Activated CD8-positive, alpha-beta memory T cell treated with anti-CD3 and anti-CD28 coated beads for 1 hour (primary cell): ENCODE measurements at places on chromosomes 5 and 9.
A peak's percentile ranks its signal among the peaks of the same experiment; 100 is the strongest.

DNA sequence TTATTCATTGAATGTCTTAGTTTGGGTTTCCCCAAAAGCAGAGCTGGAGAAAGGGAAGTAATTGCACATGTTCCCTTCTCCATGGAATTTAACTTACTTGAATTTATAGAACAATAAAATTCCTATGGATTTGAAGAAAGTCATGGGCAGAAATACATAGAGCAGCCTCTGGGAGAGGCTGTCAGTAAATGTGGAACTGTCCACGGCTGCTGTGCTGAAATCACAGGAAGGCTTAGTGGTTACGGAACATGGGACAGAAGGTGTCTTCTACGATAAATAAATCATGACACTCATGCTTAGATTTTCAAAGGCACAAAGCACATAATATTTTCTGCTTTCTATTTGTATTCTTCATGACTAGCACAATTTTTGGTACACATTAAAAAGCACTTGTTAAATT, 440.6 kb upstream of the IZUMO3 start:
- no peak for DNase-seq

DNA sequence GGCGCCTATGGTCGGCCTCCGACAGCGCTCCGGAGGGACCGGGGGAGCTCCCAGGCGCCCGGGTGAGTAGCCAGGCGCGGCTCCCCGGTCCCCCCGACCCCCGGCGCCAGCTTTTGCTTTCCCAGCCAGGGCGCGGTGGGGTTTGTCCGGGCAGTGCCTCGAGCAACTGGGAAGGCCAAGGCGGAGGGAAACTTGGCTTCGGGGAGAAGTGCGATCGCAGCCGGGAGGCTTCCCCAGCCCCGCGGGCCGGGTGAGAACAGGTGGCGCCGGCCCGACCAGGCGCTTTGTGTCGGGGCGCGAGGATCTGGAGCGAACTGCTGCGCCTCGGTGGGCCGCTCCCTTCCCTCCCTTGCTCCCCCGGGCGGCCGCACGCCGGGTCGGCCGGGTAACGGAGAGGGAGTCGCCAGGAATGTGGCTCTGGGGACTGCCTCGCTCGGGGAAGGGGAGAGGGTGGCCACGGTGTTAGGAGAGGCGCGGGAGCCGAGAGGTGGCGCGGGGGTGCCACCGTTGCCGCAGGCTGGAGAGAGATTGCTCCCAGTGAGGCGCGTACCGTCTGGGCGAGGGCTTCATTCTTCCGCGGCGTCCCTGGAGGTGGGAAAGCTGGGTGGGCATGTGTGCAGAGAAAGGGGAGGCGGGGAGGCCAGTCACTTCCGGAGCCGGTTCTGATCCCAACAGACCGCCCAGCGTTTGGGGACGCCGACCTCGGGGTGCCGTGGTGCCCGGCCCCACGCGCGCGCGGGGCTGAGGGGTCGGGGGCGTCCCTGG, 561 bp downstream of the DAPK1 start:
- no peak for DNase-seq

- DNase-seq, result peak; percentile 40
Measured at GRCh38 chr5:132055808-132056609, 4.4 kb upstream of the IL3 start.

GRCh38 chr9:135134268-135135022, 47.0 kb downstream of the OLFM1 start:
- DNase-seq, result no peak

- no peak for DNase-seq
Measured at GRCh38 chr5:62374090-62374489, 29.6 kb downstream of the DIMT1 start.

GRCh38 chr9:76405868-76406267, 11.6 kb upstream of the RFK start:
- no peak for DNase-seq

- no peak for DNase-seq
Measured at GRCh38 chr5:96094904-96095303, 133.3 kb upstream of the ELL2 start.

- DNase-seq, result no peak
Measured at GRCh38 chr9:27304521-27304920, 7.6 kb upstream of the EQTN start.

- no peak for DNase-seq
Measured at GRCh38 chr5:122400341-122400740, 88.3 kb downstream of the SNCAIP start.

GRCh38 chr9:34084562-34084961, 35.9 kb upstream of the UBAP2 start:
- DNase-seq, result no peak

GRCh38 chr9:128163523-128164306, 3.6 kb downstream of the BBLN start:
- DNase-seq, result no peak

- no peak for DNase-seq
Measured at GRCh38 chr5:55700745-55701144, 11.4 kb downstream of the SLC38A9 start.

GRCh38 chr5:64315778-64316177, 150.1 kb downstream of the RNF180 start:
- no peak for DNase-seq

DNA sequence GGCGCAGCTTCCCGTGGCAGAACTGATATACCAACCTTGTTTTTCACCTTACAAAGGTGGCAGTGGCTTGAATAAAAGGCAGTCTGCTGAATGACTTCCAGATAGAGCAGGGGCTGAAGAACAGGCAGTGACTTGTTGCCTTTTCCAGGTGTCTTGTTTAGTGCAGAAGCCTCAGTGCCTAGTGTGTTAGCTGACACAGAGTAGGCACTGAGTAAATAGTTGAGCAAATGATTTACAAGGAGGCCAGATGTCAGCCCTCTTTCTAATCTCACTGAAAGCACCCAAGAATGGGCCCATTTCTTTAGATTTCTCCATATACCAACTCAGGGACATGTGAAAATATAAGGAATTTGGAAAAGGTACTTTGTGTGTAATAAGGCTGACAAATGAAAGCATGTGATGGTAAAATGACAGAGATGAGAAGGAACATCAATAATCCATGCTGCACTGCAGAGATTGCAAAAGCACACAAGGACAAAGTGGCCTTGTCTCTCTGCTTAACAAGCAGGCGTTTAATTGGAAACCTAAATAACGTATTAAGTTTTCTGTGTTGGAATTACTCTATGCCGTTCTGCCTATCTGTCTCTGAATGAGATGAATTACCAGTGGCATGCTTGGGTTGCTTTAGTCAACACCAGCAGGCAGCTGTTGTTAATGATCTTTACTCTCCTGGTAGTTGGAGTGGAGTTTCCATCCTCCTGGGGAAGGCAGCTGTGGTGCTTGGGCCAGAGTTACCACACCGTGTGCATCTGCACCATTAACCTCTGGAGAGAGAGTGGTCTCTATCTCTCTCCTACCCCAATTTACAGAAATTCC, 360.1 kb upstream of the C9orf72 start:
- no peak for DNase-seq

- DNase-seq, result no peak
Measured at GRCh38 chr9:757246-757881, 84.1 kb upstream of the DMRT1 start.
